GM12864 (cell line): ENCODE measurements at places on chromosomes 7 and 10.
A peak's percentile ranks its signal among the peaks of the same experiment; 100 is the strongest.

DNA sequence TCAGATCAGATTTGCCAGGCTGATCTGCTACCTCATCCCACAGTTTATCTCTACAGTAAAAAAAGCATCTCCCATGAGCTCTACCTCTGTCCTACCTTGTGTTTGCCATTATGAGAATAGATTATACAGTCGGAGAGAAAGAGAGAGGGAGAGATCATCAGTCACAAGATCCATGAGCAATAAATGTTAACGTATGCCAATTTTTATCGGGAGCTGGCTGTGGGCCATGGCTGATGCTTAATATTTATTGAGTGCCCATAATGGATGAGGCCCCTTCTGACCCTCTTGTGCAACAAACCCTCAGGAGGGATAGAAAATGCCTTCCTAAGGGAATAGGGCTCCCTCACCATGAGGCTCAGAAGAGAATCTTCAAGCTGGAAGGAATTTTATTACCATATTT is 52.8 kb downstream of the C10orf90 start:
- no peak for DNase-seq

GRCh38 chr10:59068581-59069191 is 107.8 kb upstream of the PHYHIPL start:
- DNase-seq = no peak

GRCh38 chr10:67936416-67936815 is 52.0 kb downstream of the SIRT1 start:
- no peak for DNase-seq

- DNase-seq = no peak
These were observed 88.5 kb downstream of the LHFPL3 start for GRCh38 chr7:104416866-104417393.

GRCh38 chr7:120856621-120857352 is 1.2 kb downstream of the TSPAN12 start:
- peak; percentile 65 for DNase-seq

- no peak for DNase-seq
These were observed 31.7 kb downstream of the GPR22 start for GRCh38 chr7:107501593-107501992.

GRCh38 chr7:133885213-133885612 is 241.9 kb upstream of the LRGUK start:
- no peak for DNase-seq

DNA sequence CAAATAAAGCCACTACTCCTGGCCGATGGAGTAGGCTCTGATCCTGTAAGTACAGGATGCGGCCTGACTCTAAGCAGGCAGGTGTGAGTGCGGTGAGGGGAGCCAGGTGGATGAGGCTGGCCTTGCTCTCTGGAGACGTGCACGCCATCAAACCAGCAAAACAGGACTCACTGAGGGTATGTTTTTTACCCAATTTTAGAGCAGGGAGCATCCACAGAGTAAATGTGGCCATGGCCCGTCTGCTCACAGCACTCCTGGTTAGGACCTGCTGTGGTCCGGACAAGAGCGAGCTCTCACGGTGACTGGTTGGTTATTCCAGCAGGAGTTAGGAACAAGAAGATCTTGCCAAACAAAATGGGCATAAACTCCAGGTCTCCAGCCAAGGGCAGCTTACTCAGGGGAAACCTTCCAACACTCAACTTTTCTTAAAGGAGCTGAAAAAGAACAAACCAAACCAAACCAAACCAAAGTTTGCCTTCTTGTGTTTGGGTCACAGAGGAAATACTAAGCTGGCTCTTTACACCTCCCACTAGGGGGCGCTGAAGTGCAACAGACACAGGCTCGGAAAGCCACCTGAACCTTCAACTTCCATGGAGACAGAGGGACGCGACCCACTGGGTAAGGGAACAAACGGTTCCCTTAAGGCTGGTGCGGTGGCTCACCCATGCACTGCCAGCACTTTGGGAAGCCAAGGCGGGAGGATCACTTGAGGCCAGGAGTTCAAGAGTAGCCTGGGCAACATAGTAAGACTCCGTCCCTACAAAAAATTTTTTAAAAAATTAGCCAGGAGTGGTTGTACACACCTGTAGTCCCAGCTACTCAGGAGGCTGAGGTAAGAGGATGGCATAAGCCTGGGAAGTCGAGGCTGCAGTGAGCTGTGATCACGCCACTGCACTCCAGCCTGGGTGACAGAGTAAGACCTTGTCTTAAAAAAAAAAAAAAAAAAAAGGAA is 122.4 kb downstream of the CLEC2L start:
- peak; percentile 64 for DNase-seq

DNA sequence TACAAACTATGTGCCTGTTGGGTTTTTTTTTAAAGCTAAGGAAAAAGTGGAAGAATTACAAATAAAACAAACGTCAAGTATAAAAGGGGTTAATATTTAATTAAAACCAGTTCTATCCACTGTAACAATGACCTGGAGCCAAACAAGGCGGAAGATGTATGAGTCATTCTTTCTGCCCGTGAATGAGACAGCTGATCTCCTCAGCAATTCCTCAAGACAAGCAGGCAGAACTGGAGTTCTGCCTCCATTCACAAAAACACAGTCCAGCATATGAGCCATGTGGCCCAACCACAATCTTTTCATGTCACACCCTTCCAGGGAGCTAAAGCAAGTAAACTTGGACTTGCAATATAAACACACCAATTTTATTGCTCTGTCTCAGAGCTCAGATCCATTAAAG is 8.4 kb downstream of the ETV1 start:
- no peak for DNase-seq

GRCh38 chr7:111320133-111320532 is 229.2 kb downstream of the LRRN3 start:
- no peak for DNase-seq

DNA sequence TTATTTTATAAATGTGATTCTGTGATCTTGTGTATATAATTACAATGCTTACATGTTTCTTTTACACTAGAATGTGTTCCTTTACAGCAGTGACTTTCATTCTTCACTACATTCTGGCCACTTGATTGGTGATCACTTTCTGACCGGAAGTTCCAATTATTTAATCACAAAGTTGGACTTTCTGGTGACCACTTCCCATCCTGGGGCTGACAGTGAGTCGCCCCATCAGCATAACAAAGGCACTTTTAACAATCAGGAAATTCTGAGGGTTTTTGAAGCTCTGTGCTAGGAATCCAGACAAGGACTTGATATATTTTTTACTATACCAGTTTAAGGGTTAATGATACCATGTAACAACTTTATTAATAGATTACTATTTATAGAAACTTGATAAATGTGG is 282.3 kb upstream of the KAT6B start:
- DNase-seq = no peak

GRCh38 chr7:32158751-32159745 is 88.8 kb upstream of the PDE1C start:
- no peak for DNase-seq

GRCh38 chr10:1434202-1434601 is 303.1 kb downstream of the ADARB2 start:
- no peak for DNase-seq

DNA sequence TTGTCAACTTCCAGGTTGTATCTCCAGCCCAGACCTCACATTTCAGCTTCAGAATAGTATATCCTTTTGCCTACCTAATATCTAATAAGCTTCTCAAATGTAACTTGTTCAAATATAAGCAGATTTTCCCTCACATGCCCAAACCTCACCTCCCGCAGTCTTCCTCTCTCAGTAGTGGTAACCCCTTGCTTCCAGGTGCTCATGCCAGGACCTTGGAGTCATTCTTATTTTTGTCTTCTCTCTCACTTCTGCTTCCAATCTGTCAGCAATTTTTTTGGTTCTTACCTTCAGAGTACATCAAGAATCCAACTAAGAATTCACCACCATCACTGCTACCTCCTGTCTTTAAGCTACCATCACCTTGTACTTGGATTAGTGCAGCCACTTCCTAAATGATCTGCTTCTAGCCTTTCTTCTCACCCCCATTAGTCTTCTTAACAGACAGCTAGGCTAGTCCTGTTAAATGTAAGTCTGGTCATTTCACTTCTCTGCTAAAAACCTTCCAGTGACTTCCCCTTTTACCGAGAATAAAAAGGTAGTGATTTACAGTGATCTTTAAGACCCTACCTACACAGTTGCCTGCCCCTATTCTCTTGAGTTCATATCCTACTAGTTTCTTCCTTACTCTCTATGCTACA is 14.0 kb downstream of the ANKIB1 start:
- DNase-seq = no peak

DNA sequence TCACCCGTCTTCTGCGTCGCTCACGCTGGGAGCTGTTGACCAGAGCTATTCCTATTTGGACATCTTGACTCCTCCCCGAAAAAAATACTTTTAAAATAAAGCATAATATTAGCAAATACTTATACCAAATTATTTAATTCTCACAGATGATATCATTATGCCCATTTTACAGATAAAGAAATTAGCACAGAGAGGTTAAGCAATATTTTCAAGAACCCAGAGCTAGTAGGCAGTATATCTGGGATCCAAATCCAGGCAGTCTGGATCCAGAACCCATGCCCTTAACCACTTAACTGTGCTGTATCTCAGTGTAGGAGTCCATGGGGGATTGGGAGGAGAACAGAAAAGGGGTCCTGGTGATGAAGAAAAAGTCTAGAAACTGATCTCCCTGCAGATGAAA is 6.1 kb downstream of the IQUB start:
- no peak for DNase-seq

GRCh38 chr10:91520661-91521060 is 110.5 kb downstream of the HECTD2 start:
- DNase-seq = no peak

DNA sequence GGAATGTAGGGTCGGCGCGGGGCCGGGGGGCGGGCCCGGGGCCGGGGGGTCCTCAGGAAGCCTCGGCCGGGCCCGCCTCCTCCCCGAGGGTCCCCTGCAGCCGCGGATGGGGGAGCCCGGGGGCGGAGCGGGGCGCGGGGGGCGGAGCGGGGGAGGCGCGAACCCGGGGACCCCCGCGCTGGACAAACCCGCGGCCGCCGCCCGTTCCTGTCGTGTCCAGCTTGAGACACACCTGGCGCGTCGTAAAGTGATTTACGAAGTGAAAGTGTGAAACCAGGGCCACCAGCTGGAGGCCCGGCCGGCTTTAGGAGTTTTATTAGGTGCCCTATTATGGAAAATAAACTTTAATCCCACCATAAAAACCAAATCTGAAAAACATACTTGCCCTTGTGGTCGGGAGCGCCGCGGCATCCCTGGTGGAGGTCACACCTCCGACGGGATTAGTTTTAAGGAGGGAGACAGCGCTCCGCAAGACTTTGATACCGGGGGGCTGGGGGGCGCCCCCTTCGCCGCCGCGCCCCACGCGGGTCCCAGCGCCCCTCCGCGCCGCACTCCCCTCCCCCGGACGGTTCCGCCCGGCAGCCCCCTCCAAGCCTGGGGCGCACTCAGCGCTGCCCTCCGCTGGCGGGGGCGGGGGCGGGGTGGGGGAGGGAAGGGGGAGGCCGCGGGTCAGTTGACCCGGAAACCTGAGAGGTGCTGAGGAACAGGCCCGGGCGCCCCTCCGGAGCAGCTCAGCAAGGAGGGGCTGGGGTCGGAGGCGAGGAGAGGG is 10.3 kb downstream of the MNX1 start:
- no peak for DNase-seq

GRCh38 chr10:103273041-103273441 is 3.9 kb upstream of the INA start:
- no peak for DNase-seq

GRCh38 chr10:127319691-127320090 is 123.3 kb upstream of the INSYN2A start:
- DNase-seq = no peak

GRCh38 chr7:25753837-25754236 is 398.2 kb upstream of the NFE2L3 start:
- DNase-seq = no peak

- DNase-seq = no peak
These were observed 5.2 kb downstream of the MARVELD1 start for GRCh38 chr10:97718659-97719142.

GRCh38 chr10:86434656-86435055 is 68.1 kb upstream of the GRID1 start:
- DNase-seq = no peak

- no peak for DNase-seq
These were observed 237.8 kb downstream of the MAD1L1 start for GRCh38 chr7:1994931-1995330.

DNA sequence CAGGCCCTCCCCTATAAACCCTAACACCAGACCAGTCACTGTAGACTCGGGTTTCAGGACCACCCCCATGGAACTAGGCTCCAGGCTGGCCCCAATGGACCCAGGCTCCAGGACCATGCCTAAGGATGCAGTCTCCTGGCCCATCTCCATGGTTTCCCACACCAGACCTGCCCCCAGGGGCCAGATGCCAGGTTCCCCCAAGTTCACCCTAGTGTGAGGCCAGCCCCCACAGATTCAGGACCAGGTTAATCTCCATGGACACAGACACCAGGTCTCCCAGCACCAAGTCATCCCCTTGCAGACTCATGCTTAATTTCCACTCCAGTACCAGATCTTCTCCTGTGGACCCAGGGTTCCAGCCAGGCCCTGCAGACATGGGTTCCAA is 103.8 kb upstream of the LANCL2 start:
- no peak for DNase-seq

- no peak for DNase-seq
These were observed 17.4 kb downstream of the KLHL7 start for GRCh38 chr7:23123007-23123406.

DNA sequence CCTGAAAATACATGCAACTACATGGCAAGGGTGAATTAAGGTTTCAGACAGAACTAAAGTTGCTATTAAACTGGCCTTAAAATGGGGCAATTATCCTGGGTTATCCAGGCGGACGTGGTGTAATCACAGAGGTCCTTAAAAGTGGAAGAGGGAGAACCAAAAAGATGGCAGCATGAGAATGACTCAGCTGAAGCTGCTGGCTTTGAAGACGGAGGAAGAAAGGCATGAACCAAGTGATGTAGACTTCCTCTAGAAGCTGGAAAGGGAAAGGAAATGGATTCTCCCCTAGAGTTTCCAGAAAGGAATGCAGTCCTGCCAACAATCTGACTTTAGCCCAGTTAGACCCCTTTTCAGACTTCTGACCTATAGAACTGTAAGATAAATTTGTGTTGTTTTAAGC is 27.0 kb upstream of the UBN2 start:
- no peak for DNase-seq

DNA sequence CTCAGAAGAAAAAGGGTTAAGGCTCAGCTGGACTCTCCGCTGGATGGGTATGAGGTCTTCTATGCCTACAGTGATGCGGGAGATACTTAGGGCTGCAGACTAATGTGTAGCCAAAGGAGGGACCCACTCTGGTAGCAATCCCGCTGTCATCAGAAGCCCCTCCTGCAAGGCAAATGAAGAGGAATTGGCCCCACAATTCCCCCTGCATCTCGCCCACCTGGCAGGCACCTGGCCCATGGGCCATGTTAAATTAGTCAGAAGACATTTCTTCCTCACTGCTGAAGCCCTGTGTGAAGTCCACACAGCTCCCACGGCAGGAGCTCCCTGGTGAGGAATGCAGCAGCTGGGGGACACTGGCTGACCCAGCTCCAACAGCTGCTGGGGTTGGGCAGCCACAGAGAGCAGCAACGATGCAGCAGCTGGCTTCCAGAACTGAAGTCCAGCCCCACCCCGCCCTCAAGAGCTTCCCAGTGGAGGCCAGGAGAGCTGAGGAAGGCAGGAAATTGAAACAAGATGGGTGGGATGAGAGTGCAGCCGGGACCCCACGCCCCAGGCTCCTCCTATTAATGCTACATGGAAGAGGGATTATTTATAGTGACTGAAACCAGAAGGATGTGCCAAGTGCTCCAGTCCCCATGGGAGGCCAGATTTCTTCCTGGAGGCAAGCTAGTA is 5.5 kb downstream of the VSTM4 start:
- DNase-seq = no peak
